ENCODE measurements at places on chromosomes 3 and 15. TPM values are rescaled to one million over a fixed set of nuclear protein-coding genes. Genes with fewer than 3 reads are reported as not detected.
A peak's percentile ranks its signal among the peaks of the same experiment; 100 is the strongest.

ALS2CL gene
- 9.4 TPM for polyA plus RNA-seq

ARL8B gene
- polyA plus RNA-seq, result 67.9 TPM

PIAS1 gene
- 49.8 TPM for polyA plus RNA-seq

VIPR1 gene
- polyA plus RNA-seq, result 9.2 TPM

THPO gene
- 2.4 TPM for polyA plus RNA-seq

FBXO40 gene
- 0.07 TPM for polyA plus RNA-seq

CILP gene
- 1.7 TPM for polyA plus RNA-seq

GRCh38 chr15:96428742-96429141 lies 98.2 kb downstream of the NR2F2 start:
- DNase-seq, result no peak

DNA sequence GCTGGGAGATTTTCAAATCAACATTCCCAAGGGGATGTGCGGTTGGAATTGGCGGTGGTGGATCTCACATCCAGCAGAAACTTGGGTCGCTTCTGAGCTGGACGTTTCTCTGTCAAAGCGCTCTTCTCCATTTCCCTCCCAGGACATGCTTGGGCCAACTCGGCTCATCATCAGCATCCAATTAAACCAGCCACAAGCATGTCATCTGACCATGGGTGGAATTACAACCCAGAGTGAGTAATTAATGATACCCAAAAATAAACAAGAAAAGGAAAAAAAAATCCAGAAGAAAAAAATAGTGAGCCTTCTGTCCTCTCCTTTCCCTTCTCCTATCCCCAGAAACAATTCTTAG lies 111.2 kb downstream of the XXYLT1 start:
- no peak for DNase-seq

DNA sequence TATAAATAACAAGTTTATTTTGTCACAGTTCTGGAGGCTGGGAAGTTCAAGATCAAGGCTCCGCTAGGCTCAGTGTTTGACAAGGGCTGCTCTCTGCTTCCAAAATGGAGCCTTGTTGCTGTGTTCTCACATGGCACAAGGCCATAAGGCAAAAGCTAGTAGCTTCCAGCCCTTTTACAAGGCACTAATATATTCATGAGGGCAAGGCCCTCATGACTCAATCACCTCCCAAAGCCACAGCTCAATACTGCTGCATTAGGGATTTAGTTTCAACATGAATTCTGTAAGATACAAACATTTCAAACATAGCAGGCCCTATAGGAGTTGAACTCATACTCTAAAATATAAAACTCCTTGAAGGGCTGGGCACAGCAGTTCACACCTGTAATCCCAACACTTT lies 30.2 kb downstream of the ZBTB11 start:
- no peak for DNase-seq

DNA sequence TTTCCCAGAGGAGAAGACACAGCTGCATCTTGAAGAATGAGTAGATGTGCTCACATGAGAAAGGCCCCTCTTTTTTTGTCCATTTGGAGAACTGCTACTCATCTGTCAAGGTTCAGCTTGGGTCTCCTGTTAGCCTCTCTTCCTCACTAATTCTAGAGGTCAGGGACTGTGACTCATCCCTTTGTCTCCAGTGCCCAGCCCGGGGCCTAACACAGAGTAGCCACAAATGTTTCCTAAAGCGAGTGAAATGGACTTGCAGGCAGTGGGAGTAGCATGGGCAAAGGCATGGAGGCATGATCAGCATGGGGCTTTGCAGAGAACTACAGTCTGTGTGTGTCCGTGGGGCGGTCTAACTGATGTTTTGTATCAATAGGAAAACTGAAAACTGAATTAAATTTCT lies 33.9 kb upstream of the MRPS22 start:
- DNase-seq, result no peak

DNA sequence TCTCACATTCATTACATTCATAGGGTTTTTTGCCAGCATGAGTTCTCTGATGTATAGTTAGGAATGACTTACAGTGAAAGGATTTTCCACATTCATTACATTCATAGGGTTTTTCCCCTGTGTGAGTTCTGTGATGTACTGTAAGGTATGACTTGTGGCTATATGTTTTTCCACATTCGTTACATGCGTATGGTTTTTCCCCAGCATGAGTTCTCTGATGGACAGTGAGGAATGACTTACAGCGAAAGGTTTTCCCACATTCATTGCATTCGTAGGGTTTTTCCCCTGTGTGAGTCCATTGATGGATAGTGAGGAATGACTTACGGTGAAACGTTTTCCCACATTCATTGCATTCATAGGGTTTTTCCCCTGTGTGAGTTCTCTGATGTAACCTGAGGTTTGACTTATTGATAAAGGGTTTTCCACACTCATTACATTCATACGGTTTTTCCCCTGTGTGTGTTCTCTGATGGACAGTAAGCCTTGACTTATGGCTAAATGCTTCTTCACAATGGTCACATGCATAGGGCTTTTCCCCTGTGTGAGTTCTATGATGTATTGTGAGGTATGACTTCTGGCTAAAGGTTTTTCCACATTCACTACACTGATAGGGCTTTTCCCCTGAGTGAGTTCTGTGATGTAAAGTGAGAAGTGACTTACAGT lies 47.4 kb downstream of the ZNF717 start:
- DNase-seq, result no peak

DNA sequence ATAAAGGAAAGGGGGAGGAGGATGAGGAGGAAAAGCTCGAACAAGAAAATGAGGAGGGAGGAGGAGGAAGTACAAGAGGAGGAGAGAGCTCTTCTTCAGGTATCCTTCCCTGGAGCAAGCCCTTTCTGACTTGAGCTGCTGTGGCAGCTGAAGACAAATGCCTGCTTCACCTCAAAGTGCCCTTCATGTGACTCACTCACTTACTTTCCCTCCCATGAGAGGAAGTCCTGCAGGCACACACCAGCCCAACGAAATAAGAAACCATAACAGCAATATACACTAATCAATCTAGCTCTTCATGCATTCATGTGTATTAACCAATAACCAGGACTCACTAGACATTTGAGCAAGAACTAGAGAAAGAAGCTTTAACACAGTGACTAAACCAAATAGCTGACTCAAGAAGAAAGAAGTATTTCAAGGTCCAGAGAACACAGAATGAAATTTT lies 251.9 kb downstream of the IGSF11 start:
- no peak for DNase-seq

DNA sequence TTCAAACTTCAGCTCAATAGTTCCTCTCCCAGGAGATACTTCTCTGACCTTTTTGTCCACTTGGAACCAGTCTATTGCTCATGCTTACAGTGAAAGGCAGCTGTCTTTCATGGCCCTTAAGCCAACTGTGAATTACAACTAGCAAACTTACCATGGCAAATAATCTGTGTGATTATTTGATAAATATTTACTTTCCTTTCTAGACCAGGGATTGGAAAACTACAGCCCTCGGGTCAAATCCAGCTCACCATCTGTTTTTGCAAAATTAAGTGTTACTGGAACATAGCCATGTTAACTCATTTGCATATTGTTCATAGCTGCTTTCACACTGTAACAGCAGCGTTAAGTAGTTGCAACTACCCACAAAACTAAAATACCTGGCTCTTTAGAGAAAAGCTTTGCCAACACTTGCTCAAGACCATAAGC lies 289.1 kb upstream of the MCTP2 start:
- peak; percentile 28 for DNase-seq

DNA sequence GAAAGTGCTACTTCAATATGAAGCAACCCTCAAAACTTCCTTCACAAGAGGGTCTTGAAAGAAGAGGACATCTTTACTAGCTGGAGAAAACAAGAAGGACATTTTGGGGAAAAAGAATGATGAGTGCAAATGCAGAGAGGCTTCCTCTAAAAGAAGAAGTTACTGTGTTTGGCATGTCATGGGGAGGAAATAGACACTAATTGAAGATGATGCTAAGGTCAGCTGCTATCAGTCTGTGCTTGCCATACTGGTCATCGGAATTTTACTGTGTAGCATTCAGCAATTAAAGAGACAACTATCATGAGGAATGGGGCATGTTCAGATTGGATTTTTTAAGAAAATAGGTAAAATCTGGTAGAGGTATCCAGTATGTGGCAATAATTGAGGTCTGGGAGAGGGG lies 60.0 kb downstream of the THRB start:
- DNase-seq, result no peak

DNA sequence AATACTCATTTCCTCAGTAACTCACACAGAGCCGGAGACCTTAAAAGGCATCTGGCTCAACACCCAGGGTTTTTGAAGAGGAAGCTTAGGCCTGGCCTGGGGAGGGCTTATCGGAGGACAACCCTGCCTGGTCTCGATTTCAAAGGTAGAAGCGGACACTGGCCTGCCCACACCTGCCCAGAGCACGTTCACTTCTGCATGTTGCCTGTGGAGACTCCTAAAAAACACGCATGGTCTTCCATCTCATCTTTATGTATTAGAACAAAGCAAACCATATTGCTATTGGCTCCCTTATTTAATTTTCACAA lies 55.5 kb upstream of the FURIN start:
- no peak for DNase-seq

GRCh38 chr3:42547401-42547945 lies 34.3 kb downstream of the SEC22C start:
- DNase-seq, result peak; percentile 32

- no peak for DNase-seq
Observed at GRCh38 chr15:78012643-78013077, 64.9 kb downstream of the TBC1D2B start.

- DNase-seq, result no peak
Observed at GRCh38 chr3:45665101-45665572, 24.1 kb upstream of the SACM1L start.

DNA sequence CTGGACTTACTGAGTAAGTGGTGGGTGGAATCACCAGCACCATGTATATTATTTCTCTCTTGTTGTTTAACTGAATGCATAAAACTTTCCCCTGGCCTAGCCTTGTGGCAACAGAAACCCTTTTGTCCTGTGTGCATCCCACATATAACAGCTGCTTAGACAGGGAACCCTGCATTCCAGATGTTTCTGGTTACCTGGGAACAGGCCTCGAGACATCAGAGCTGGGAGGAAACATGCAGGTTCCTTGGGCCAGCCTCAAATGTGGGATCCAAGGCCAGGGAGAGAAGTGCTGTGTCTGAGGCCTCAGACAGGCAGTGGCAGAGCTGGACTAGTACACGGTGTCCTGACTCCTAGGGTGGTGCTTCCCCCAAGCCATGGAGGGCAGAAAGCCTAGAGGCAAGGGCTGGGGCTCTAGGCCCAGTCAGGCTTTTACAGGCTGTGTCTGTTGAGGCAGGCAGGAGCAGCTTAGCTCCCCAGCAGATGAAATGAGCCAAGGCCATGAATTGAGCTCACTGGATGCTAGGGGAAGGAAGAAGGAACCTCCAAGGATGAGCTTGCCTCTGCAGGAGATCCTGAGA lies 57.7 kb downstream of the ITGA11 start:
- no peak for DNase-seq

DNA sequence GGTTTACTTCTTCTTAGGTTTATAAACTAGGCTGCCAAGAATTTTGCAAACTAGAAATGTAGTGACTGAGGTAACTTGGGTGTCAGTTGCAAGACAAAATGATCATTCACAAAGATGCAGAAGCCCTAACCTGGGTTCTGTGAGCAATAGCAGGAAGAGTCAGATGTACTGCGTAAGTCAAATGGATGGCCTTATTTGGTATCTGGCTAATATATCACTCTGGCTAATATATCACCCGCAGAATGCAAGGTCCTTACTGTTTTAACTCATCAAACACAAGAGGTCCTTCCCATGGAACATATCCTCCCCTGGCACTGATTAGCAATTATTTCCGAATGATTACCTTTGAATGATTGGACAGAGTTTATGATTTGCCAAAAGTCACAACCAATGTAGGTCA lies 37.4 kb downstream of the RBMS3 start:
- no peak for DNase-seq

- DNase-seq, result no peak
Observed at GRCh38 chr3:50015918-50016317, 72.8 kb upstream of the RBM5 start.

GRCh38 chr3:26365706-26366105 lies 256.9 kb upstream of the LRRC3B start:
- no peak for DNase-seq

GRCh38 chr3:136559896-136560295 lies 192.3 kb downstream of the STAG1 start:
- no peak for DNase-seq

GRCh38 chr3:8635631-8636030 lies 9.0 kb downstream of the SSUH2 start:
- DNase-seq, result no peak

- DNase-seq, result no peak
Observed at GRCh38 chr3:120040813-120041377, 53.4 kb downstream of the GSK3B start.

GRCh38 chr3:181362378-181362777 lies 349.3 kb upstream of the SOX2 start:
- DNase-seq, result no peak
